DMS79 treated with DMSO at 0.1 percent for 48 hours (cell line): ENCODE measurements at places on chromosomes 11 and 22.

GRCh38 chr11:122757201-122757600, 81.1 kb upstream of the CRTAM start:
- DNase-seq: no peak

DNA sequence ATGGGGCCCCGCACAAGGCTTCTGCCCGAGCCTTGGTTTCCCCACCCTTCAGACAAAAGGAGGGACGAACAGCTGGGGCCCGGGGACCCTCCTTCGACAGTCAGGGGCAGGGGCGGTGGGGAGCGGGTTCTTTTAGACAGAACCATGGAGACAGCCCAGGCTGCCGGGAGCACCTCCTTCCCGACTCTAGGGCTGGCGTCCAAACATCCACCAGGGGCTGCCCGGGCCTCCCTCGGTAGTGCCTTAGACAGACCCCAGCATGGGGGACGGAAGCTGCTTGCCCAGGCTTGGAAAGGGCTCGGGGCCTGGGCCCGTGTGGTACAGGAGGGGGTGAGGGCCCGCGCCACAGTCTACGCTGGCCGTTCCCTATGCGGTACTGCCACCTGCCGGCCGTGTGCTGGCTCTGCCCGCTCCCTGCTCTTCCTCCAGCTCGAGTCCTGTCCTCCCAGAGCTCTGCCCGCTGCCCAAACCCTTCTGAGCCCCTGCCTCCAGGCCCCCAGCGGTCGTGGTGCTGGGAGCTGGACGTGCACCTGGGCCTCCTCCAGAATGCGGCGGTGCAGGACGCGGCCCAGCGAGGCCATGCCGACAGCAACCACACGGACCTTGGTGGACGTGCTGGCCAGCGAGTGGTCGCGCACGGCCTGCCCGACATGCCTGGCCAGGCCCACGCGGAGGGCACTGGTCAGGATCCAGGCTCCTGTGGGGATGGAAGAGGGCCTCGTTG, 20.1 kb downstream of the TSSC4 start:
- DNase-seq: peak; percentile 57

GRCh38 chr11:66386171-66387069, 14.9 kb upstream of the SLC29A2 start:
- DNase-seq: peak; percentile 90

DNA sequence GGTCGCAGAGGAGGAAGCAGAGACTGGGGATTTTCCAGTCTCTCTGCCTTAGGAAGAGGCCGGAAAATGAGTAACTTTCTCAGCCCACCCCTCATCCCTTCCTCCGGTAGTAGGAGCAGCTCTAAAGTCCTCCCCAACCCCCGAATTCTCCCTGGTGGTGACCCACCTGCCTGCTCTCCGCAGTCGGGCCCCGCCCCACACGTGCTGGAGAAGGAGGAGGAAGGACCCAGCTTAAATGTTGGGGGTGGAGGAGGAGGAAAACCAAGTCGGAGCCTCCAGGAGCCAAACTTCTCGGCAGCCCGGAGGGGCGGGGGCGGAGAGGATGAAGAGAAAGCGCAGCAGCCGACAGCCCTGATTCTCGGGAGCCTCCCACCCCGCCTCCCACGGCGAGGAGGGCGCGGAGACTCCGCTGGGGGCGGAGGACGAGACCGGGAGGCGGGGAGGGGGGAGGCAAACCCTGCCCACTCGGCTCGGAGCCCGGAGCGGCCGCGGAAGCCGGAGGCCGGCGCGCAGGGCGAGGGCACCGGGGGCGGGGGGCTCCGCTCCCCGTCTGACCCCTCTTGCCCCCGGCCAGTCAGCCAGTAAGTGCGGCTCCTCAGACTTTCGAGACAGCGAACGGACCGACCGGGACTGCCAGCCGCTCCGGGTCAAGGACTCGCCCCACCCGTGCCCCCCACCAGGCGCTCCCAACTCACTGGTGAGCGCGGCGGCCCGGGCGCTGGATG, at the start of gene TPBGL:
TSS of gene TPBGL (plus strand) at position 464 of the 725 bp plus-strand sequence. CDS start 276 bp downstream, outside the sequence.
- DNase-seq: peak; percentile 49

DNA sequence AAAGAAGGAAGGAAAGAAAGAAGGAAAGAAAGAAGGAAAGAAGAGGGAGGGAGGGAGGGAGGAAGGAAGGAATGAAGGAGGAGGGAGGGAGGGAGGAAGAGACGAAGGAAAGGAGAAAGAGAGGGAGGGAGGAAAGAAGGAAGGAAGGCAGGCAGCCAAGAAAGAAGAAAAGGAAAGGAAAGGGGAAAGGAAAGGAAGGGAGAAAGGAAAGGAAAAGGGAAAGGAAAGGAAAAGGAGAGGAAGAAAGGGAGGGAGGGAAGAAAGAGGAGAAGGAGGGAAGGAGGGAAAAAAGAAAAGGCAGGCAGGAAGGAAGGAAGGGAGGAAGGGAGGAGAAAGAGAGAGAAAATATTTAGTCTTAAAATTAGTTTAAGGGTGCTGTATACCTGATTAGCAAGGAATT, 704.1 kb downstream of the LUZP2 start:
- DNase-seq: no peak

- DNase-seq: peak; percentile 63
Observed at GRCh38 chr11:44312876-44313275, 2.9 kb upstream of the ALX4 start.

DNA sequence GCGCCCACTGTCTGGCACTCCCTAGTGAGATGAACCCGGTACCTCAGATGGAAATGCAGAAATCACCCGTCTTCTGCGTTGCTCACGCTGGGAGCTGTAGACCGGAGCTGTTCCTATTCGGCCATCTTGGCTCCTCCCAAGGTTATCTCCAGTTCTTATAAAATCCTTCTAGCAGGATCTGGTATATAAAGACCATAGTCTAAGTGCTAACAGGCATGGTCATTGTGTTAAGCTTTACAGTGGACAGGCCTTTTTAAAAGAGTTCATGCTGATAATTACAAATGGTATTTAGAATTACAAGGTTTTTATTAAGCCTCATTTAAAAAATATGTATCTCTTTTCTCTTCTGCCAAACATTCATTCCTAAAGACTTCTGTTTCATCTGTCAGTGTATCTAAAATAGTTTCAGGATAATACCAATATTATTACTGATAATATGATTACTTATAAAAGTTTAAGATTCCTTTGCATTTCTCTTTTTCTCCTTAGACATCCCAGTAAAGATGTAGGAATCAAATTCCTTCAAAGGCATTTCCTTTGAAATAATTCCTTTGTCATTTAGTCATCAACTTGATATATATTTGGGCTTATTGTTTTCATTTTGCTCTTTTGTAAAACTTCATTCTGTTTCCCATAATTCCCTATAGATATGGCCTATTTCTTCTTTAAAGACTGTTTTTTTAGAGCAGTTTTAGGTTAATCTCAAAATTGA, 20.7 kb downstream of the DDX10 start:
- no peak for DNase-seq

- DNase-seq: no peak
Observed at GRCh38 chr22:21712751-21713427, 22.7 kb downstream of the YPEL1 start.

GRCh38 chr22:49660794-49661781, 166.6 kb downstream of the BRD1 start:
- no peak for DNase-seq

DNA sequence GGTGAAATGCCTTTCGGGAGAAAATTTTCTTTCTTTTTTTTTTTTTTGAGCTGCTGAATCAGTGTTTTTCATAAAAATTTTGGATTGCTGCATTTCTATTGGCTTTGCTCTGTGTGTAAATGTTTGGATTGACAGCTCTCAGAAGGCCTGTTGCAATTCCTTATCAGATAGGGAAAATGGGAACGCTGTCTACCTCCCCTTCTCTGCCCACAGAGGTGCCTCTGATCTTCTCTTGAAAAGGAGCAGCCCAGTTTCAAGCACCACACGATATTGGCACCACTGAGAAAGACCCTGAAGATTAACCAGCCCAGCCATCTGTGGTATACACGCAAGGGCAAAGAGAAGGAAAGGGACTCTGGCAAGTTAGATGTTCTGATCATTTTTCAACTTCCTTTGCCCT, 1272.2 kb downstream of the LRRC4C start:
- peak; percentile 36 for DNase-seq

GRCh38 chr11:118857385-118857784, 26.3 kb upstream of the CXCR5 start:
- no peak for DNase-seq

- no peak for DNase-seq
Observed at GRCh38 chr11:1048375-1049070, 12.0 kb upstream of the MUC6 start.

DNA sequence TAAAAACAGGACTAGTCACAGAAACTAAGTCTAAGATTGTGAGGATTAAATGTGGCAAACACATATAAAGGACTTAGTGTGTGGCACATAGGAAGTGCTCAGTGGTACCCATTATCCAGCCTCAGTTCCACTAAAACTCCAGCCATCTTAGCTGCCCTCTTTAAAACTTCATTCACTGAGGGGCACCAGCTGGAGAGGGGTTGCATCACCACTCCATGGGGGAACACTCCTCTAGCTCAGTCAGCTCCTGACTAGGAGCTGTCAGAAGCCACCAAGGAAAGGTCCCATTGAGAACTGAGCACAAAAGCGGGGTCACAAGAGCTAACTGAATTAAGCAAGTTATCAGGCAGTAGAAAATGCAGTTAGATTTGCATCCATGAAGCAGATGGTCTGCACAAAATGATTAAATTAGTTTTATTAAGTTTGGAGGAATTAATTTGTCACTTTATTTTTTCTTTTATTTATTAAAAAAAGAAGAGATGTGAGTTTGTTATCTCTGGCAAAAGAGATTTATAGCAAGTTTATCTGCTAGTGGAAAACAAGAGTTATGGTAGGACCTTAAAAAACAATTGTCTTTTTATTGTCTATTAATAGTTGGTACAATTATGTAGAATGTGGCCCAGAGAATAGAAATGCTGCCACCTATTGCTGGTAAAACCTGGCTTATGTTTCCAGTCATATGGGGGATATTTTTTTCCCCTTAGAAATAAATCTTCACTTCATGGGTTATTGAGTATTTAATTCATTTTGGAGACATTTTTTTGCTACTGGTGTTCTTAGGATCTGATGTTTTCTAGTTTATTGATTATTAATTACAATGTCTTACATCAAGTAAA, 95.7 kb downstream of the NAV2 start:
- peak; percentile 25 for DNase-seq

DNA sequence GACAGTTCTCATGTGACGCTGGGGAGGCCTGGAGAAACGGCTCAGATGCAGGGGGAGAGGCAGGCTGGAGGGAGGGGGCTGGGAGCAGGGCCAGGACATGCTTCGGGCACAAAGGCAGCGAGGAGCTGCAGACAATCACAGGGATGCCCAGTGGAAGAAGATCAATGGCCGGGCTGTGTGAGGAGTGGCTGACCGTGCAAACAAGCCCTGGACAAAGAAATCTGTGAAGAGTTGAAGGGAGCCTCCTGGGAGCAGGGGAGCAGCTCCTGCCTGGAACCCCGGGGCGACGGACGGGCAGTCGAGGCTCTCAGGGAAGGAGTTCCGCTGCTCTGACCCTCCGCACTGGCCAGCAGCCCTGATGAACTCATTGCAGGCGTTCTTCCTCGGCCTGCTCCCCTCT, 126.7 kb upstream of the B3GAT1 start:
- no peak for DNase-seq

DNA sequence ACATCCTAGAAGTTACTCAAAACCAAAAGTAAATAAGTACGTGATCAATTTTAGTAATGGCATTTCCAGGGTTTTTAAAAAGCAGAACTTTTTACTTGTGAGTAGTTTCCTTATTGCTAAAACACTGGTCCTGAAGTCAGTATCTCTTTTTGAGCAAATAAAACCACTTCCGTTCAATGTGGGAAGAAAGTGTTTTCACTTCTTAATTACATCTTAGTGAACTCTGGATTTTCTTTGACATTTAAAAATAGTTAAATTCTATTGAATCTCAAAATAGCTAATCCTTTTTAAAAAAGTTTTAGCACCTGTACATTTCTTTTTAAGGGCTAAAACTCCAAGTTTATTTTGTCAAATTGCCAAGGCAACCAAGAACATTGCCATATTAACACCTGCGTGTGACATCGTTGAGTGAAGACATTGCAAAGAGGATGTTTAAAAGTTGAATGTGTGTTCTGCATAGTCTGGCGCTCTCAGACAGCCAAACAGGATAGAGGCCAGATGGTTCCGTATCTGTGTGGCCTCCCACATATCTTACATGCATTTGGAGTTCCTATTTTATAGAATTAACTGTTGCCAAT, 17.2 kb upstream of the OR5B21 start:
- no peak for DNase-seq

DNA sequence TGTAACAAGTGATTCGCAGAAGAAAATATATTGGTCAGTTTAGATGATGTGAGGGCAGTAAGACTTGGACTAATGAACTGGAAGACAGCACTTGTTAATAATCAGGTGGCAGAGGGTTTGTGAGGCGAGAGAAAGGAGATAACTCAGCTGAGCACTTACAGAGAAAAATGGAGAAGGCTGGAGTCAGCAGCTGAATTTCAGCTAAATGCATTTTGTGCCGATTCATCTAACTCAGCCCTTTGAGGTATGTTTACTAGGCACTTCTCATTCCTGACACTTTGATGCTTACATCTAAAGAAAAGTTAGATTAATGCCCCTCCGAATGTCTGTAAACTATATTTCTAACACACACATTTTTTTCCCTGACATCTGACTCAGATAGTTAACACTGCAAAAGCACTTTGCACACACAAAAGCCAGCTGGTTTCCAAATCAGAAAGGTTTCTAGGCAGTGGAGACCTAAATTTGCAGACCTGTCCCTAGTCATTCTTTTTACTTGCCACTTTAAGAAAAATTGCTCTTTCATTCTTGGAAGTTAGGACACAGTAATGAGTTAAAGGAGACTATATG, 859.5 kb upstream of the CCDC90B start:
- no peak for DNase-seq

- no peak for DNase-seq
Observed at GRCh38 chr11:122393209-122393860, 262.2 kb upstream of the UBASH3B start.

DNA sequence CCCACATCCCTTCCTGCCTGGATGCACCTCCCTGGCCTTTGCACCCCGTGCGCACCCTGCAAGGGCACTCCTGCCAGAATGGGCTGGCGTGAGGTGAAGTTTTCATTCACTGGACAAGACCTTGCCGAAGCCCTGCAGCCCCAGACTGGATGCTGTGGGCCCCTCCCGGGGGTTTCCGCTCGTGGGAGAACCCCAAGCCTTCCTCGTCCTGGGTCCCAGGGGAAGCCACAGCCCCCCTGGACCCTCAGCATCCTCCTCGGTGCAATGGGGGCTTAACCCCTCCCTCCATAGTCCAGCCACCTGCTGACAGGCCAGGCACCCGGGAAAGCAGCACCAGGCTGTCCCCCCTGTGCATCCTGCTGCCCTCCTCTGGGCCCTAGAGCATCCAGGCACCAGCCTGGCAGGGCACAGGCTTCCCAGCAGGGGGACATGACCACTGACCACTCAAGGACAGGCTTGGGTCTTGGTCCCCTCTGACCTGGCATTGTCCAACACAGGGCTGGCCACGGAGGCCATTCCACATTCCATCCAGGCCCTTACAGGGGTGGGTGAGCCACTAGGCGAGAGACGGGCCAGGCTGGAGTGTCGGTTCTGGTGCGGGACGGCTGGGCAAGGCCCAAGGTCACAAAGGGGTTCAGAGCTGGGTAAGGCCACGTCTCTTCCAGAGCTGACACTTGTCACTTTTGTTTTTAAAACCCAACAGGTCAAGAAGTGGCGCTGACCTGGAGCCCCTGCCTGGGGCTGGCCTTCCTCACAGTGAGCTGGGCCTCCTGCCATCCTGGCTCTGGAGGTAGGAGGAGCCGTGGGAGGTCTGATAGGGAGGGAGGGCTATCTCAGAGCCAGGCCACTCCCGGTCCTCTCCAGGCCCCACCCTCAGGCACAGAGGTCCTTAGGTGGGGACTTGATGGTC, 41.5 kb upstream of the PPARA start:
- no peak for DNase-seq
